HTR-8/SVneo (cell line): ENCODE measurements at places on chromosomes 12 and 14.
A peak's percentile ranks its signal among the peaks of the same experiment; 100 is the strongest.

GRCh38 chr14:35389315-35389667, 15.3 kb downstream of the NFKBIA start:
- DNase-seq: no peak

GRCh38 chr12:113700943-113701342, 229.3 kb upstream of the LHX5 start:
- DNase-seq: no peak

DNA sequence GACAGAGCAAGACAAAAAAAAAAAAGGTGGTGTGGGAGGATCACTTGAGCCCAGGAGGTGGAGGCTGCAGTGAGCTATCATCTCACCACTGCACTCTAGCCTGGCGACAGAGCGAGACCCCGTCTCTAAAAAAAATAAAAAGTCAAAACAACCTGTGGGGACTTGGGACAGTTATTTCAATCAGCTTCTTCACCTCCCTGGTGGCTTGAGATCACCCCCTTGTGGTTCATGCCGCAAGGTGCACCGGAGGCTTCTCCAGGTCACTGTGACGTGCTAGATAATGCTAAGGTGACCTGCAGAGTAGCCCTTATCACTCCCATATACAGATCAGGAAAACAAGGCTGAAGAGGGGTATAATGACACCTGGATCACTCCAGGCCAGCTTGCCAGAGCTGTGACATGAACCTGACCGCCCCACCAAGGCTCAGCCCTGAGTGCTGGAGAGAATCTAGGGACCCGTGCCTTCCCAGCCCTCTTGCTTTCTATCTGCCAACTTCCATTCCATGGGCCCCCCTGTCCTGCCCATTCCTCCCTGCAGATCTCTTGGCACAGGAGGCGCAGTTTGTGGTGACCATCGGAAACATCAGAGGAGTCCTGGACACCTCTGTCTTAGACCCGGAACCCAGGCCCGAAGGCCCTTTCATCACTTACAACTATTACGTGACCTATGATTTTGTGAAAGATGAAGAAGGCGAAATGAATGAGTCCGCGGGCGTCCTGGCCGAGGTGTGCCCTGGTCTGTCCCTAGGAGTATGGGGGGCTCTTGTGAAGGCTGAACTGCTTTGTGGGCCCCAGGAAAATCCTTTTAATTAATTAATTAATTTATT, 8.1 kb downstream of the LRRC43 start:
- DNase-seq: peak; percentile 72

DNA sequence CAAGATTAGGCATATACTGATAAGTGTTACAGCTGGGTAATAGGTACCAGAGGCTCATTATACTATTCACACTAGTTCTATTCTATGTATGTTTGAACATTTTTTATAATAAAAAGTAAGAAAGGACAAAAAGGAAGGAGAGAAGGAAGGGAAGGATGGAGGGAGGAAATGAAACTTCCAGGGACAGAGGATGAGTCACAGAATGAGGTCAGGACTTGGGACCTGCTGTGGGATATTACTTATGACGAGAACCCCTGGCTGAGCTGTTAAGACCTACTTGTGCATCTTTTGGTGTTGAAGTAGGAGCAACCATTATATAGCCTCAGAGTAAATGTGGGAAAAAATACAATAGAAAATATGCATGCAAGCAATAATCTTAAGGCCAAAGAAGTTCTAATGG, 16.7 kb upstream of the TMEM260 start:
- no peak for DNase-seq

GRCh38 chr14:89256283-89256682, 160.8 kb downstream of the FOXN3 start:
- no peak for DNase-seq

DNA sequence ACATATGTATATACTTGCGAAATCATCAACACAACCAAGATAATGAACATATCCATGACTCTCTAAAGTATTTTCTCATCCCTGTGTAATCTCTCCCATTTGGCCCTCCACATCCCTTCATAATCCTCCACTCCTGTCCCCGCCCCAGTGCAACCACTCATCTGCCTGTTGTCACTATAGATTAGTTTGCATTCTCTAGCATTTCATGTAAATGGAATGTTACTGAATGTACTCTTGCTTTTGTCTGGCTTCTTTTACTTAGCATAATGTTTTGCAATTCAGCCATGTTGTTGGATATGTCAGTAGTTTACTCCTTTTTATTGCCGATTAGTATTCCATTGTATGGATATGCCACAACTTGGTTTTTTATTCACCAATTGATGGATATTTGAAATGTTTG, 99.1 kb downstream of the BICD1 start:
- DNase-seq: no peak

- DNase-seq: no peak
These were observed 35.3 kb upstream of the PPP1R13B start for GRCh38 chr14:103882503-103883262.

DNA sequence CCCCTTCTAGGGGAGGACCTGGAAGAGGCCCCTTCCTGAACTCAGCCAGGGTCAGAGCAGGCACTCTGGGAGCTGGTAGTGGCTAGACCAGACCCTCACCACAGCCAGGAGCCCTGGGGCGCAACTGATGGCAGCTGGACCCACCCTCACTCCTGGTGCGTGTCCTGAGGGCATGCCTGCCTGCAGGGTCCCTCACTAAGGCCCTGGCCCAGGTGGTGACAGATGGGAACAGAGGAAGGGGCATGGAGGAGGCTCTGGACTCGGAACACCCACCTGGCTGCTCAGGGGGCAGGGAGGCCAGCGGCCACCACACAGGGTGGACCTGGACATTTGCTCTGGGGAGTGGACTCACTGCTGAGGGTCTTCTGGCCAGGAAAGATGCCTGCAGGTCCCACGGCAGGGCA, 342.2 kb upstream of the SFSWAP start:
- no peak for DNase-seq

- DNase-seq: no peak
These were observed 255.7 kb downstream of the BTG1 start for GRCh38 chr12:91889910-91890309.

DNA sequence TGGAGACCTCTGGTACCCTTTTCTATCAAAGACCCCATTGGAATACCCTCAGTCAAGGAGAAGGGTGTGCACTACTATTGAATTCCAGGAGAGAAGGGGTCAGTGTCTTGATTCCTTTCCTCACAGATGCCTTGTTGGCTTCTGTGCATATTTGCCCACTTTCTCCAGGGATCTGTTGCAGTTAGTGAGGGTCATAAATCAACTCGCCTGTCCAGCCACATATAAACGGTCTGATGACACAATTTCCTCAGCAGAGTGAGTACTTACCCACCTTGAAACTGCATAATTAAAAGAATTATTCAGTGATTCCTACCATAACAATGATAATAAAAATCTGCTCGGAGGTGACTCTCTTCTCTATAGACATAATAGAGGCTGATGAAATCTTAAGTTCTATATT, 13.9 kb upstream of the DCD start:
- no peak for DNase-seq

DNA sequence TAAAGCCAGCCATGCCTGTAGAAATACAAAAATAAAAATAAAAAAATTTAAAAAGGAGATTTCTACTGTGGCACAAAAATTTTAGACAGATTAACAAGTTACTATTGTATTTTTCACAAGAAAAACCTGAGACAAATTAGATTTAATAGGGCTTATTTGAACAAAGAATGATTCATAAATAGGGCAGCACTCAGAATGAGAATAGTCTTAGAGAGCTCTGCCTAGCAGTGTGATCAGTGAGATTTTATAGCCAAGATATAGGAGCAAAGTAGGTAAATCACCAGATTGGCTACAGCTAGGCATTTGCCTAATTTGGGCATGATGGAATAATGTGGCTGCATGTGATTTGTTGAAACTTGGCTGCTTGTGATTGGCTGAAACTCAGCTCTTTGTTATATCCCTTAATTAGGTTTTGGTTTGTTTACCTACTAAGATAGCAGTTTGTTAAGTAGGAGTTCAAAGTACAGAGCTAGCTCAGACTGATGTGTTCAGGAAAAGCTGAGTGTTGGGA, 279.7 kb upstream of the TMTC1 start:
- no peak for DNase-seq

DNA sequence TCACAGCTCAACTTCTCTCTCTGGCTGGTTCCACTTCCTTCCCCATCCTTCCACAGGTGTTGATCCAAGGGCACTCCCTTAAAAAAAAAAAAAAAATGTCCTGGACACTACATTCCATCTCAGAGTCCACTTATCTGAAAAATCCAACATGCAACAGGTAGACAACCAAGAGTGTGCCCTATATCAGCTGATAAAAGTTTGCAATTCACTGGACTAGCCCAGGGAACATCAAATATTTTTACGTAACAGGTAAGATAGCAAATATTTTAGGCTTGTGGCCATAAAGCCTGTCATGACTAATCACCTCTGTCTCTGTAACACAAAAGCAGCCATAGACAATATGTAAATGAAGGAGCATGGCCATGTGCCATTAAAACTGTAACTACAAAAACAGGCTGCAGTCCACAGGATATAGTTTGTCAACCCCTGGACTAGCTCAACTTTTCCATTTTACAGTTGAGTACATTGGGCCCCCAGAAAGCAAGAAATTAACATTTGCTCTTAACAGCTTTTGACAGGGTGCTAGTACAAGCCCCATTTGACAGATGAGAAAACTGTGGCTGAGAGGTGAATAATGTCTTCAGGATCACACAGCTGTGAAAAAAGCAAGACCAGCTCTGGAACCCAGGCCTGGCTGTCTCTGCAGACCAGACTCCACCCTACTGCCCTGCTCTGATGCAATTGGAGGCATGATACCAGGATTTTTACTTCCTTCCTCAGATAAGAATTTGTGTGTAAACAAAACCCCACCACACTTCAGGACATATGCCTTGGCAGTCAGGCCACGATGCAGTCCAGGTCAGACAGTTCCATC, 68.9 kb downstream of the CMKLR1 start:
- no peak for DNase-seq

DNA sequence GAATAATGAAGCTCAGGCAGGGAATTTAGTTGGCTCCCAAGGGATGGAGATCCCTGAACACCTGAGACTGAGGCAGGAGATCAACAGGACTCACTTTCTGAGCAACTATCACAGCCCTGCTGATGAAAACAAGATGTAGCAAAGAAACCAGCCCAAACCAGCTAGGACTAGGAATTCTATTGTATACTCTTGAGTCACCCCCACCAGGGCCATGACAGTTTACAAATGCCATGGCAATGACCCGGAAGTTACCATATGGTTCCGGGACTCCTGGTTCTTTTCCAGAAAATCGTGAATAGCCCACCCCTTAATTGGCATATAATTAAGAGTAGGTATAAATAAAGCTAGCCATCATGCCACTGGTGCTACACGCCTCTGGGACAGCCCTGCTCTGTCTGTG, 46.0 kb upstream of the OASL start:
- no peak for DNase-seq

DNA sequence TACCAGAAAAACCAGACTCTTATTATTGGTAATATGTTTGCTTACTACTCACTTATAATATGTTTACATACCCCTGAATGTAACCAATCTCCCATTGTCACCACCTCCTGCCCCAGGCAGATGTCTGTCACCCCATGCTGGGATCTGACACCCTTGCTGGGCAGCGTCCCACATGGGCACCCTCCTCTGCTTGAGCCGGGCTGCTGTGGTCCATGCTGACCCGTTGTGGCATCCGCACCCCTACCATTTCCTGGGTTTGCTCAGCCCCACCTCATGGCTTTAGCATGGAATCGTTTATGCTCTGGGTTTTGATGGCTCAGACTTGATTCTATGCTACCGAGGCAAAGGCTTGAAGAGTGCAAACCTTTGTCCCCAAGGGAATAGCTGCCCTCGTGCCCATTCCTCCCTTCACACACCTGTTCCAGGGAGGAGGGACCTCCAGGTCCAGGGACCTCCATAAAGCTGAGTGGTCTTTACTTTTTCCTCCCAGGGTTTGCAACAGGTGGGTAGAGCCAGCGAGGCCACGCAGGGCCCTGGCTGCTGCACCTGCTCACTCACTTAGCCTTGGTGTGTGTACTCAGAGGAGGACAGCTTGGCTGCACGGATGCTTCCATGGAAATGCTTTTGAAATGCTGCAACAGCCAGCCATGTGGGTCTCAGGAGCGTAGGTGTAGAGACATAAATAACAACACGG, 68.7 kb downstream of the PRMT8 start:
- DNase-seq: no peak

- no peak for DNase-seq
These were observed 143.2 kb upstream of the EEA1 start for GRCh38 chr12:93072340-93072739.

GRCh38 chr14:90442388-90442787, 45.6 kb downstream of the CALM1 start:
- DNase-seq: no peak

- DNase-seq: no peak
These were observed 90.4 kb upstream of the SFSWAP start for GRCh38 chr12:131620520-131620919.

DNA sequence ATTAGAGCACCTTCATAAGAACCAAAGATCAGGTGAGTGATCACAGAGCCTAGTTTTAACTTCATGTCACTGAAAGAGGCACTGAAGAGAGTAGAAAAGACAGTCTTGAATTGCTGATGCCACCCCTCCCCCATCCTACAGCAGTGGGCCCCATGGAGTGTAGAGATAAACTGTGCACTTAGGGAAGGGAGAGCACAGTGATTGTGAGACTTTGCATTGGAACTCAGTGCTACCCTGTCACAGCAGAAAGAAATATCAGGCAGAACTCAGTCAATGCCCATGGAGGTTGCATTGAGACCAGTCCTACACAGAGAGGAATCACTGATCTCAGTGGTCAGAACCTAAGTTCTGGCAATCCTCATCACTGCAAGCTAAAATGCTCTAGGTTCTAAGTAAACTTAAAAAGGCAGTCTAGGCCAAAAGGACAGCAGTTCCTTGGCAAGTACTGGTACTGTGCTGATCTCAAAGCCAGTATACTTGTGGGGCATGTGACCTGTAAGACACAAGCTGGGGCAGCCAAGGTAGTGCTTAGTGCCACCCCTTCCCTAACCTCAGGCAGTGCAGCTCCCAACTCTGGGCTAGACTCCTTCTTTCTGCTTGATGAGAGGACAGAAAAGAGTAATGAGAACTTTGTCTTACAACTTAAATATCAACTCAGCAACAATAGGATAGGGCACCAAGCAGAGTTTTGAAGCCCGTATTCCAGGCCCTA, 94.1 kb downstream of the FSCB start:
- no peak for DNase-seq

DNA sequence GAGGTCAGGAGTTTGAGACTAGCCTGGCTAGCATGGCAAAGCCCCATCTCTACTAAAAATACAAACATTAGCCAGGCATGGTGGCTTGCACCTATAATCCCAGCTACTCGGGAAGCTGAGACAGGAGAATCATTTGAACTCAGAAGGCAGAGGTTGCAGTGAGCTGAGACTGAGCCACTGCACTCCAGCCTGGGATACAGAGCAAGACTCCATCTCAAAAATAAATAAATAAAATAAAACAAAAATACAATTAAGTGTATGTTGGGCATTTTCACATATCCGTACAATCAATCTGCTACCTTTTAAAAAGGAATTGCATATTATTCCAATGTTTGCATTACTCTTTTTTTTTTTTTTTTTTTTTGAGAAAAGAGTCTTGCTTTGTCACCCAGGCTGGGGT, 47.7 kb upstream of the HECTD1 start:
- DNase-seq: no peak

- peak; percentile 49 for DNase-seq
These were observed 131.5 kb downstream of the CHST11 start for GRCh38 chr12:104588047-104588920.
